Progenitor cell of endocrine pancreas (in vitro differentiated cells): ENCODE measurements at places on chromosomes 7 and 10. TPM values are rescaled to one million over a fixed set of nuclear protein-coding genes. Genes with fewer than 3 reads are reported as not detected.

GRCh38 chr7:72321081-72321480 lies 91.1 kb downstream of the CALN1 start:
- no peak for DNase-seq

DNA sequence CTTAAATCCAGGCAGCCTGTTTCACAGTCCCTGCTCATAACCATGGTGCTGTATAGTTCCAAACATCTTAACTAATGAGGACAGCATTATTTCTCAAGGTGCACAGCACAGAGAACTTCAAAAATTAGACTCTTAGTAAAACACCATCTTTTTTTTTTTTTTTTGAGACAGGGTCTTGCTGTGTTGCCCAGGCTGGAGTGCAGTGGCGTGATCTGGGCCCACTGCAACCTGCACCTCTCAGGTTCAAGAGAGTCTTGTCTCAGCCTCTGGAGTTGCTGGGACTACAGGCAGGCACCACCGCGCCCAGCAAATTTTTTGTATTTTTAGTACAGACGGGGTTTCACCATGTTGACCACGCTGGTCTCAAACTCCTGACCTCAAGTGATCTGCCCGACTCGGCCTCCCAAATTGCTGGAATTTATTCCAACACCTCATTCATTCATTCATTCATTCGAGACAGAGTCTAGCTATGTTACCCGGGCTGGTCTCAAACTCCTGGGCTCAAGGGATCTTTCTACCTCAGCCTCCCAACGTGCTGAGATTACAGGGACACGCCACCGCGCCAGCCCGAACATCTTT lies 507 bp upstream of the TMEM254 start:
- DNase-seq, result no peak

GRCh38 chr10:62584731-62585130 lies 210.6 kb downstream of the ZNF365 start:
- no peak for DNase-seq

DNA sequence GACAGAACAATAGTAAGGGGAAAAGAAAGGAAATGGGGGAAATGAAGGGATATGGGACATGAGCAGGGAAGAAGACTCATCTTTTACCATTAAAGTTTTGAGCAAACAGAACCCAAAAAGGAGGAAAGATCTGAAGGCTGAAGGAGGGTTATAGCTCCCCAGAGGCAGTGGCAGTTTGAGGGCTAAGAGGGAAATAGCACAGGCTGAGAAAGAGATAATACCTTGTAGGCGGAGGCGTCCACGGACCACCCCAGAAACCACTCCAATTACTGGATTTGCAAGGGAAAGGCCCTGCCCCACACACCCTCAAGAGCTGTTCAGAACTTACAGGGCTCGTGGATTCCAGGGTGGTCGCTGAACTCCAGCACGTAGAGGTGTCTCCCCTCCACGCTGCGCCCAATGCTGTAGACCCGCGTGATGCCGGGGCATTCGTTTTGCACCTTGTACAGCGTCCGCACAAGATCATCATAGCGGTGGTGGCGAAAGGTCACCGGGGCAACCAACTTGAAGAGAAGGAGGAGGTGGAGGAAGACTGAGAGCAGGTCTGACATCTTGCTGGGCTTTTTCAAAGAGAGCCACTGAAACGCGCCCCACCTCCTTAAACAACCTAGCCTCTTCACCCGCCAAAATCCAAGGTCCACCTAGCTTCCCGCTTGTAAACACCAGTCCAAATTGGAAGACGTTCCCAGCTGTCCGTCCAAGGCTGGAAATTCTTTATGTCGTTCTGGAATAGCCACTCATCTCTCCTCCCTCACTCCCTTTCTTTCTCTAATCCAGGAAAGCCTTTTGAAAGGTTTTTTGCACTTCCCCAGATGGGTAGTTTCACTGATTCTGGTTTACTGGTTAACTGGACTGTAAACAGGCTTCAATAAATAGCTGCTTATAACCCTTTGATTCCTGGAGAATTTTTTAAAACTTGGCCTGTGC lies at the start of gene CPN1:
Gene CPN1 (minus strand): TSS at position 795 of the 927 bp plus-strand sequence. CDS start 244 bp downstream, at position 551.
- no peak for DNase-seq

Gene RGR
- total RNA-seq, result not detected in 2 replicates

- no peak for DNase-seq
Measured at GRCh38 chr10:110576220-110576619, 8.7 kb downstream of the SMC3 start.

GRCh38 chr7:1922071-1922869 lies 252.2 kb downstream of the ELFN1 start:
- no peak for DNase-seq
